ENCODE measurements at places on chromosomes 1 and 21.

- DNase-seq = no peak
Measured at GRCh38 chr1:153958961-153959260, 499 bp upstream of the CRTC2 start.

DNA sequence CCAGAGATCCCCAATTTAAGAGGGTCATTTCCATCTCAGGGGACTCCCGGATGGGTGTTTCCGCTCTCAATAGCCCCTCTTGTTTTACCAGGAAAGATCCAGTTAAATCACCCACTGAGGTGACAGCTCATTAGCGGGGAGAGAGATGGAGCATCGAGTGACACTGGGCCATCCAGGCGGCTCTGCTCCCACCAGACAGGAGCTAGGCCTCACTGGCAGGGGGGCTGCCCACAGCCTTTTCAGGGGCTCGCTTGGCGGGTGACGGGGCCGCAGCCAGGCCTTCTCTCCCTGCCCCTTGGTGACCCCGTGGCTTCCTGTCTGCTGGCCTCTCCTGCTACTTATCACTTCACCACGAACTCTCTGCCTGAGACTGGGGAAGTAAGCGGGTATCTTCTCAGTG is 26.7 kb upstream of the SPSB1 start:
- no peak for DNase-seq

DNA sequence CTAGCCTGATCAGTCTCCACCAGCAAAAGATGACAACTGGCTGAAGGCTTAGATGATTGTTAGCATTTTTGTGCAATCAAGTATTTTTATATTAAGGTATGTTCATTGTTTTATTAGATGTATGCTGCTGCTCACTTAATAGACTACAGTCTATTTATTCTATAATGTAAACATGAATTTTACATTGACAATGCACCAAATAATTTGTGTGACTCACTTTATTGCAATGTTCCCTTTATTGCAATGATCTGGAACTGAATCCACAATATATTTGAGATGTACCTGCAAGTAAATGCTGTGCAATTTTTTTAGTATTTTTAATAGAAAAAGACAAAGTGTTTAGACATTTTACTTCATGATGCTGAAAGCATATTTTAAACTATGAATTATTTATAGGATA is 896.5 kb downstream of the AMY1C start:
- no peak for DNase-seq

DNA sequence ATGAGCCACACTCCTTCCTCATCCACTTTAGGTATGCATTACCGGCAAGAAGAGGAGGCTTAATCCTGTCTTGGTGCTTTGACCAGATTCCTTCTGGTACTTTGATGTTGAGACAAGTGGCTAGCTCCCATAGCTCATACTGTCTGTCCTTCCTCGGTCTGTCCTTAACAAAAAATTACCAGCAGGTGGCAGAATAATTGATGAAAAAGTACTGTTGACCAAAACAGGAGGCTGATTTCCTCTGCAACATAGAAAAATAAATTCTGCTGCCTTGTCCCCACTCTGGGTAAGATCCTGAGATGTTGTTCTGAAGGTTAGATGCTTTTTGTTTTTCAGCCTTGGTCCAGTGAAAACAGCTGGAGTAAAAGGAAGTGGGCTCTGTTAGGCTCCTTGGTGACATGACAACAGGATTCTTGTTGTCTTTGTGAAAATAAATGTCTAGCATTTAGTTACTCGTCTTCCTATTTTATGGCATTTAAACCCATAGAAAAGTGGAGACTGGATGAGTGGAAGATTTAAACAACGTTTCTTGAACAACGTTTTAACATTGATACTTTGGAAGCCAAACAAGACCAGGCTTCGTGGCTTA is 11.2 kb upstream of the HJV start:
- DNase-seq = peak; percentile 66

Measured in NCI-H460 (cell line).